Stomach (tissue), 19 donors: ENCODE measurements at places on chromosomes 4 and X.
A peak's percentile ranks its signal among the peaks of the same experiment; 100 is the strongest.

GRCh38 chrX:130039847-130040246 lies 57.4 kb downstream of the BCORL1 start:
- DNase-seq, result peak; percentile 39

DNA sequence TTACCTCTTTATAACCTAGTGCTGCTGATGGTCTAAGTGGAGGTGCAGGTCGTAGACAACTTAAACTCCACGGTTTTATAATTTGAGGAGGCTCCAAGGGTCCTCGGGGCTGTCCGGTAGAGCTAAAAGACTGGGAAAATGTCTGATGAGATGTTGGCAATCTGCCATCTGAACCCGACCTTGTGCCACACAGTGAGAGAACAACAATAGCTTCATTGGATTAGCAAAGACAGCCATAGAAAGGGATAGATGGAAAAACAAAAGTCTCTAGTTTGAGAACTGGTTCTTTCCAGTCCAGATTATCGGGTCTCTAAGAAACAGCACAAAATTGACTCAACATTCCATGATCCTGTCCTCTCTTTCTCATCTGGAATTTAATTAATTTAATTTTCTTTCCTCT lies 31.6 kb downstream of the CD40LG start:
- no peak for DNase-seq

- no peak for DNase-seq
Observed at GRCh38 chrX:68995386-68995779, 166.6 kb downstream of the EFNB1 start.

DNA sequence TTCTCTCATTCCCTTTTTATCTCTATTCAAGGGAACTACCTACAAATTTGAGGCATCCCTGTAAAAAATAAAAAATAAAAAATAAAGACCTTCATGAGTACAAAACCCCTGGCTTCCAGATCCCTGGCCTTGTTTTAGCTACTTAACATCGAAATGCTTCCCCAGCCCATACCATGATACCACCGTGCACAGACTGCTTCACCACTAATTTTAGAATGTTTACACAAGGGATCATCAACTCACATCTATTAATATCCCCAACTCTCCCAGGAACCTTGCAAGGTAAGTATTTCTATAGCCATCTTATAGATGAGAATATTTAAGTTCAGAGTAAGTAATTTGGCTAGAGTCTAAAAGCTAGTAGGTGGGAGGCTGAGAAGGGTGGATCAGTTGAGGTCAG lies 51.7 kb downstream of the UCHL1 start:
- DNase-seq, result no peak

DNA sequence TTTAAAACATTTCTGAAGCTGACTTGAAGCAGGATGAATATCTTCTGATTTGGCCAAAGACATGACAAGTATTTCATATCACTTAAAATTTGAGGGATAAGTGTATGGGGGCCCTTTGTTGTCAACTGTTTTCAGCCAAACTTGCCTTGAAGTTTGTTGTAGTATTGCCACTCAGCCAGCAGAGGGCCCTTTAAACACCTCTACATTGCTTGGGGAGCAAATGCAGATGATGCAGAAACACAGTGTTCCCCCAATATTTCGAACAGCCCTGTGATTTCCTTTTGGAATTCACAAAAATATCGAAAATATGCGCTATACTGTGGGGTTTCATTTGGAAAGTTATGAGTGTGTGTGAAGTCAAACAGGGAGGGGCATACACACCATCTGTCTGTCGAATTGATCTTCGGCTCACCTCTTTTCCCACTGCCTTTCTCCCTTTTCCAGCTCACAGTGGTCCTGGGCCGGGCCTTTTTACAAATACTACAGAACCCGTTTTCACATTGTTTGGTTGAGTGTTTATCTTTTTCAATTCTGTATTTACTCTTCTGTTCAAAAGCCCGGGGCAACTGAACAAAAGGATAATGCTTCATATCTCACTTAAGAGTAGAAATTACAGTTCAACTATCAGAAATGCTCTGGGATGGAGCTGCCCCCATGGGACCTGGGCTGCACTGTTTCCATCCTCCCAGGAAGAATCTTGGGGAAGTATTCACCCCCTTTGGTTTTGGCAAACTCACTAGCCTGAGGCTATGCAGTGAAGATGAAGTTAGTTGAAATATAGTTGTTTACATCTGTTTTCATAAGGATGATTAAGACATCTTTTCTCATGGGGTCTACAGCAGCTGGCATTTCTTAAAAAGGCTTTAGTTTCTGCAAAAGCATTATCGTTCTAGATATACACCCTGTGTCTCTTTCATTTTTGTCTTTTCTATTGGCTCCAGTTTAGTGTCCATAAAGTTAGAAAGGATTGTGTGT lies 137.6 kb downstream of the EGF start:
- DNase-seq, result peak; percentile 47

DNA sequence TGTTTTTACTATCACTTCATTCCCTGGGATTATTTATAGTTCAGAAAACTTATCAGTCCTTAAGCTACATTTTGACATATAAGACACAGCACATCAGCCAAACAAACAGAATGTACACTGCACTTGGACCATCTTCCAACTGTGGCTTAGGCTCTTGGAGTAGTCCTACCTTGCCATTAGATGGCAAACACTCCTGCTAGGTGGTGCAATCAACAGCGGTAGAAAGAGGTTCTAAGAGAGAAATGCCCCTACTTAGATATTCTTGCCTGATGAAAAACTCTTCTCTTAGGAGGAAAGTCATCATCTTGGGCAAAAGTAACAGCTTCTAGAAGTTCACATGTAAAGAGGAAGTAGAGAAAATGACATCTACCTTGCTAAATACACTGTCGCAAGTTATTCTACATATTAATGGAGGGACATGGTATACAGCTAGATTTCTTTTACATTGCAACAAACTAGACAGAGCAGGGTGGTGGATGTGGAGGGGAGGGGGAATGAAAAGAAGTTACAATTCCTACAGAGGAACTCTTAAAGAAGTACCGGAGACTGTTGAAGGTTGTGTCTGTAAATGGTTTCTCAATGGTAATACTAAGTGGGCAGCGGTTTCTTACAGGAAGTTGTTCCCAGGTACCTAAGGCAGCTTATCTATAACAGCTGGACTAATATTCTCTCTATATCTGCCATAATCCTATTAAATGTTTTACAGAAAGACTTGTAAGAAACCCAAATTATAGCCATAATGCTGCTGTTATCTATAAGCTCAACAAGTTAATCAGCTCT lies 8.1 kb upstream of the STPG2 start:
- no peak for DNase-seq

GRCh38 chrX:106917830-106918500 lies 2.2 kb upstream of the CLDN2 start:
- DNase-seq, result no peak

GRCh38 chr4:109319684-109320083 lies 17.2 kb upstream of the COL25A1 start:
- no peak for DNase-seq

GRCh38 chr4:38762560-38762959 lies 20.2 kb downstream of the TLR10 start:
- DNase-seq, result no peak

GRCh38 chrX:48468693-48469691 lies 1.1 kb downstream of the SLC38A5 start:
- DNase-seq, result no peak

DNA sequence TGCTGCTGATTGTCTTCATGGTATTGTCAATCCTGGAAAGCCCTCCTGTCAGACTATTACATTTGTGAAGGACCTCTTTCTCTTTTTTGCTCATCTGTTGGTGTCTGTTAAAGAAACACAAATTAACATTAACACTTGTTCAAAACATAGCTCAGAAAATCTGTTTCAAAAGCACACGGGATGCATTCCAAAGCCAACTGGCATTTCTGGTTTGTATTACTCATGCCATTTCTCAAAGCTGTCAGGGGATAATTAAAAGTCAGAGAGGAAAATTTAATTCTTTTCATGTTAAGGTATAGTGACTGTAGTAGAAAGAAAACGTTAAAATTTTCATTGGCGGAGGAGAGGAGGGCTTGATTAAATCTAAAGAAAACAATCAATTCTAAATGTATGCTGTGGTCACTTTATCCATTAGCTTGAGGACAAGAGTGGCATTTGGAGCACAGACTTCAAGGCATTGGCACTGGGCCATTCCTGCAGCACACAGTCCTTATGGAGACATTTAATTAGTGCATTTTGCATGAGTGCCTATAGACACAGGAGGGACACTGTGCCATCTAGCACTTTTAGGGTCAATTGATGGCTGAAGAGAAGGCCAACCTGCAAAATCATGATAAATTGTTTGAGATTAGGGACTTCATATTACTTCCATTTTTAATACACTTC lies 21.2 kb upstream of the GLRA2 start:
- DNase-seq, result peak; percentile 11

- no peak for DNase-seq
Observed at GRCh38 chrX:155888139-155888538, 7.0 kb downstream of the VAMP7 start.

DNA sequence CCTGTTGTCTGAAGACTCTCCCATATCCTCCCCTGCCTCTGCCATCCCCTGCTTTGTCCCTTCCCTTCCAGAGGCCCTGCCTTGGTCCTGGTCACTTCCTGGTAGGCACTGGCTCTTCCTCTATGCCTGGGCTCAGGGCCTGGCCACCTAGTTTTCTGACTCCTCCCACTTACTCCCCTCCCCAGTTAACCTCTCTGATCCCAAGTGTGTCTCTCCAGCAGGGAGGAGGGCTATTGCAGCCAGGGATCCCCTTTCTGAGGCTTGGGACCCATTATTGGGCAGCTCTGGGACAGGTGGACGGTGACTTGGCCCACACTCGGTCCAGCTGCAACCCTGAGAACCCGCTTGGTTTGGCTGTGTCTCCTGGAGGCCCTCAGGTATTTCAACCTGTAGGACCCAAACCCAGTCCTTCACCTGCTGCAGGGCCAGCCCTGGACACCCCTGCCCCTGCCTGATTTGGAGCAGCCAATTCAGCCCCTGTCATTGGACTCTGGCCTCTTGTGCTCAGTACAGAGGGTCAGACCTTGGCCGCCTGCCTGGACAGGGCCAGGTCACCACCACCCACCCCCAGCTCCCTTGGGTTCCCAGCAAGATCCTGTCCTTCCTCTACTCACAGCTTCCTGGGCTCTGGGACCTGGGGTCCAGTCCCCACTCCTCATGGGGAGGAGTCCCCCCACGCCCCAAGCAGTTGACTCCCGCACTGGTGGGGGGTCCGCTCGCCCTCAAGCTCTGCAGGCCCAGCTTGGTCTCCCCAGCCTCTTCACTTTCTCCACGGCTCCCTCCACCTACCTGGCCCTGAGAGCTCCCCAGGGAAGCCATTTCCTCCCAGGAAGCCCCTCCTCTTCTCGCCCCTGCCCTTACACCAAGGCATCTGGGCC lies 1.1 kb upstream of the SH3BP2 start:
- DNase-seq, result peak; percentile 35

DNA sequence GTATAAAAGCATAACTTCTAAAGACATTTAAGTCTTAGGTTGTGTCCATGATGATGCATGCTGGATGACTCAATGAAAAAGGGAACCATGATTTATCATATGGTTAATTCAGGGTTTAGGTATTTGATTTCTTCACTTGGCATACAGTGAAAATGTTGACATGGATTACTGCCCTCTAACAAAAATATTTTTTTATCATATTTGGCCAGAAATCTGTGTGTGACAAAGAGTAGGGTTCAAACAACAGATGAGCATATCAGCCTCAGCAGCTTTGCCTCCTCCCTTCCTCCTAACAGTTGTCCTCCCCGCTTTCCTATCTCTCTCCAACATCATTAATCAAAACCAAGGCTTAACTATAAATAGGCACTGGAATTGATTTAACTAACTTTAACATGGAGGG lies 46.3 kb downstream of the ARHGAP6 start:
- no peak for DNase-seq

DNA sequence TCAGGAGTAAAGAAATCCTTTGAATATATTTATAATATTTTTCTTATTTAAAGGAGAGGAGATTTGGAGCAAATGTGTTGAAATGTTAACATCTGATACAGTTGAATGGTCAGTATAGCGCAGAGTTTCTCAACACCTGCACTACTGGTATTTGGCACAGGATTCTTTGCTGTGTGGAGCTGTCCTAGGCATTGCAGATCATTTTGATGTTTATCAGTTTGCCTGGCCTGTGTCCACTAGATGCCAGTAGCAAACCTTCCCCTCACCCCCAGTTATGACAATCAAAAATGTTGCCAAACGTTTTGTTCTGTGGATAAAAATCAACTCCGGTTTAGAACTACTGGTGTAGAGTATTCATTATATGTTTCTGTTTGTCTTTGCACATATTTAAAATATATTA lies 765.3 kb upstream of the SLIT2 start:
- DNase-seq, result no peak

DNA sequence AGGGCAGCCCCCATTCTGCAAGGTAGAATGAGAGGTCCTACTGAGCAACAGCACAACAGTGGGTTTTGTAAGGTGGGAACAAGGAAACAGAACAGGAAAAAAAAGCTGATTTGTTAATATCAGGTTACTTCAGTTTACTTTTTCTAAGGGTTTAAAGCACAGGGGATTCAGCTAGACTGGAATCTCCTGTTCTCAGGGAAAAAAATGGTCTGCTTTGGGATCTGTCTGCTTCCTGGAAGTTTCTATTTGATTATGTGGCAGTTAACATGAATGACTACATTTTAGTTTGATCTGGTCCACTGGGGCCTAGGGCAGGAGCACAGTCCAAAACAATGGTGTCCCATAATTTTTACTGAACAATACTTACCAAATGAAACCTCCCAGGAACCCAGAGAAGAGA lies 104.6 kb downstream of the FBXW7 start:
- peak; percentile 51 for DNase-seq

DNA sequence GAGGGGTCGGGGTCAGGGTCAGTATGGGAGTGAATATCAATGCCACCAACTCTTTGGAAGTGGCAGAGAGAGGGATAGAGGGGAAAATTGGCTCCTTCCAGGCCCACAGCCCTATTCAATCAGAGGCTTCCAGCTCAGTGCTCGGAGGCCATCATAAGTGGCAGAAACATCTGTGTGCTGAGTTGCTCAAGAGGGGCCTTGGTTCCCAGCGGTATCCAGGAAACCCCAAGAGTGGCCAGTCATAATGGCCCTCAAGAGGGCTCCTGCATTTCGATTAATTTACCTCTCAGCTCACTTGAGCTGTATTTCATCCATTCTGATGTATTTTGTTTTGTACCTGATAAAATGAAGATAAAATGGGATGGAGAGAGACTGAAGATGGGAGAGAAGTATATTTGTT lies 154.3 kb upstream of the EOLA2 start:
- DNase-seq, result no peak

DNA sequence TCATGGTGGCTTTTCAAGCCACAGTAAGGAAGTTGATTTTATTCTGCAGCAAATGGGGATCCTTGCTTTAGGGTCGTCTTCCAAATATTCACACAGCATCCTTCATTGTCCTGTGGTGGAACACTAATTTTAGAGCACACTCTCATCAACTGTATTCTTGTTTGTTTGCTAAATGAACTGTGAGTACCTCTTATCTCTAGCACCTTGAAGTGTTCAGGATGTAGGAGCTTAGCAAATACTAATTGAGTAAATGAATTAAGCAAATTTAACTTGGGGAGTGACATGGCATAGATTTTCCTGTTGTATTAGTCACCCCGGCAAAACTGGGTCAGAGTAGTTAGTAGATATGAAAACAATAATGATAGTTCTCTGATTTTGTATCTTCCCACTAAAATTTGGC lies 156.9 kb downstream of the UBE2NL start:
- DNase-seq, result no peak

- no peak for DNase-seq
Observed at GRCh38 chrX:23819385-23820234, 36.6 kb downstream of the SAT1 start.

GRCh38 chr4:103374758-103375157 lies 176.6 kb upstream of the CENPE start:
- no peak for DNase-seq
